ENCODE measurements at places on chromosomes 16 and 17.

DNA sequence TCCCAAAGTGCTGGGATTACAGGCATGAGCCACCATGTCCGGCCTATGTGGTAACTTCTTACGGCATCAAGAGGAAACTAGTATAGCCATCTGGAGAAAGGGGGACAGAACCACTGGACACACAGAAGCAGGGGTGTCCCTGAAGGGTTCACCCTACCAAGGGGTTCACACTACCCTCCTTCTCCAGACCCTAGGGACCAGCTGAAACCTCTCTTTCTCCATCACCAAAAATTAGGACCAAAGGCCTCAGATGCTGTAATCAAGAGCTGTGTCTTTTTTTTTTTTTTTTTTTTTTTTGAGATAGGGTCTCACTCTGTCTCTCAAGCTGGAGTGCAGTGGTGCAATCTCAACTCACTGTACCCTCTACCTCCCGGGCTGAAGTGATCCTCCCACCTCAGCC lies 33.2 kb downstream of the ZFHX3 start:
- DNase-seq: no peak

- no peak for DNase-seq
Measured at GRCh38 chr16:50036426-50036825, 11.4 kb downstream of the CNEP1R1 start.

- no peak for DNase-seq
Measured at GRCh38 chr17:77478281-77478680, 337.5 kb downstream of the SEC14L1 start.

GRCh38 chr16:2520097-2520783 lies at the start of gene AMDHD2:
AMDHD2 (plus strand) TSS chr16:2520371; CDS start chr16:2520459, 88 bp downstream.
- peak; percentile 85 for DNase-seq

DNA sequence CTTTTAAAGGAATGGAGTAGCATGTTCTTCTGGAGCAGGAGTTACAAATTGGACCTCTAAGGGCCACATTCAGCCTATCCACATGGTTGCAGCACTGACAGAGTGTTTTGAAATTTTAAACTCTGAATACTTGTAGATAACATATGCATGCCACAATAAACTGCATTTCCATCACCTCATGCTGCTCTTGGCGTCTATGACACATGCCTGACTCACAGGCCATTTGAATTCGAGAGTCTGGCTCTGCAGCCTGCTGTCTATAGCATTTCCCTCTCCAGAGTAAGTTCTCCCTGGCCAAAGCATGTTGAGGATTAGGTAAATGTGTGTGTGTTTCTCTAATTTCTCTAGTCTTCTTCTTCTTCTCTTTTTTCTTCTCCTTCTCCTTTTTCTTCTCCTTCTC lies 28.7 kb upstream of the MYOCD start:
- DNase-seq: no peak

GRCh38 chr17:47301831-47302230 lies 21.9 kb upstream of the EFCAB13 start:
- DNase-seq: no peak

DNA sequence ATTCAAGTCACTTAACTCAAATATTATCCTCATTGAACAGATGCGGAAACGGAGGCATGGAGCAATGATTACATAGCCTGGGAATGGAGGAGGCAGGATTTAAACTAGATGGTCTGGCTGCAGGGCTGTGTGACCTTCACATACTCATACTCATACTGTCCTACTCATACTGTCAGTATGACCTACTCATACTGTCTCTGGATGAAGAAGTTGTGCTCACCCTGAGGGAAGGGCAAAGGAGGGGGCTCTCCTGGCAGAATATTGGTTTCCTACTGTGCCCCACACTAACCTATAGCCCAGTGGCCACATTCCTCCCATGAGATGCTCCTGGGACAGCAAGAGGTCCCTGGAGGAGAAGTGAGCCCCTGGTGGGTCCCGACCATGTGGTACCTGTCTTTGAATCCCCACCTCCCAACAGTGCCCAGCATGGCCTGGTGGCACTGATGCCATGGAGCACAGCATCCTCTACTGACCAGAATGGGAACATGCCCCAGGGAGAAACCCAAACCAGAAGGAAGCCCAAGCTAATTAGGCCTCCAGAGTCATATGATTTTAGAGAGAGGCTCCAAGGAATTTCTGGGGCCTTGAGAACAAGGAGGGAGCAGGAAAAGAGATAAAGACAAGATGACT lies 197.3 kb upstream of the SDK2 start:
- DNase-seq: no peak

DNA sequence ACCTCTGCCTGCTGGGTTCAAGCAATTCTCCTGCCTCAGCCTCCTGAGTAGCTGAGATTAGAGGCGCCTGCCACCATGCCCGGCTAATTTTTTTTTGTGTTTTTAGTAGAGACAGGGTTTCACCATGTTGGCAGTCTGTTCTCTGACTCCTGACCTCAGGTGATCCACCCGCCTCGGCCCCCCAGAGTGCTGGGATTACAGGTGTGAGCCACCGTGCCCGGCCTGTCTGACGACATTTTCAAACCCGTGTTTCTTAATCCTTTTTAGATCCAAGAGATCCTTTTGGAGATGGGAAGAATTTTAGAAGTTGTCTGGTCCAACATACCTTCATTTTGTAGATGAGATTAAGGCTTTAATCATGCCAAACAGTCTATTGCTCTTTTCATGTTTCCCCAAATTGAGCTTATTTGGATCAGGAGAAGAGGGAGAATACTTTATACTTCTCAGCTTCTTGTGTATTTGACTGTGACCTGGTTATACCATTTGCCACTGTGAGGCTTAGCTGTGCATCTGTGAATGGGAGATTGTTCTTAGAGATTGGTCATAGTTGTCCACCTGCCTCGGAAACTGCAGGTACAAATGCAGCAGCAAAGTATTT lies 25.8 kb downstream of the USP10 start:
- no peak for DNase-seq

- no peak for DNase-seq
Measured at GRCh38 chr16:54418903-54419302, 132.3 kb upstream of the IRX3 start.

GRCh38 chr17:56774650-56775049 lies 59.1 kb downstream of the C17orf67 start:
- no peak for DNase-seq

GRCh38 chr17:28402224-28402630 lies 3.8 kb downstream of the SLC46A1 start:
- DNase-seq: no peak

DNA sequence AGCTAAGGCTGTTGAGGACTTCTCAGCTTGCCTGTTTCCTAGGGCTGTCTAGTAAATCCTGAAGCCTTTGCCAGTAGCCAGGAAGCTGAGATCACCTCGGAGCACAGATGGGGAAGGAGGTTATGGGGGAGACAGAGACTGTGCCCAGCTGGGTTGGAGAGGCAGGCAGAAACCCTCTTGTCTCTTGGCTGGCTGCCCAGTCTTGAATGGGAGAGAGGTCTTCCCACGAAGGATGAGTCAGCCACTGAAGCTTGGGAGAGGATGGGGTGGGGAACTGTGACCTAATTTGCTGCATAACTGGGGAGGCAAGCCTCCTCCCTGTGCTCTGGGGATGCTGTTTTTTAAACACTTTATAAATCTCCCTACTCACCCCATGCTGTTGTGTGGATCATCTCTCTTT lies 69.8 kb downstream of the SHISA9 start:
- peak; percentile 59 for DNase-seq

GRCh38 chr17:82965371-82965770 lies 114.0 kb upstream of the METRNL start:
- no peak for DNase-seq

DNA sequence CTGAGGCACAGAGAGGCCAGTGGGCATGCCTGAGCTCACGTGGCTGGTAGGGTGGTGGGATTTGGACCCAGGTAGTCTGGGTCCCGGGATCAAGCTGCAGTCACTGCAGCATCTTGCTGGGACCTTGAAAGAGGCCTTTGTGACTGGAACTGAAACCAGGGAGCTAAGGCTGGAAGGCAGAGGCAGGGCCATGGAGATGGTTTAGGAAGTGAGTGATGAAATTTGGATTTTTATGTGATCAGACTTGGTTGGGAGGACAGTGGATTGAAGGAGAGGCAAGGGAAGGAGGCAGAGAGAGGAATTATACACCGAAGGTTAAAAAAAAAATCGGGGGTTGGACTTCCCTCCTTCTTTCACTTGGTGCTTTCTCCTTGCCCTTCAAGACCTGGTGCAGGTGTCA lies 255.4 kb upstream of the CACNG5 start:
- DNase-seq: no peak

DNA sequence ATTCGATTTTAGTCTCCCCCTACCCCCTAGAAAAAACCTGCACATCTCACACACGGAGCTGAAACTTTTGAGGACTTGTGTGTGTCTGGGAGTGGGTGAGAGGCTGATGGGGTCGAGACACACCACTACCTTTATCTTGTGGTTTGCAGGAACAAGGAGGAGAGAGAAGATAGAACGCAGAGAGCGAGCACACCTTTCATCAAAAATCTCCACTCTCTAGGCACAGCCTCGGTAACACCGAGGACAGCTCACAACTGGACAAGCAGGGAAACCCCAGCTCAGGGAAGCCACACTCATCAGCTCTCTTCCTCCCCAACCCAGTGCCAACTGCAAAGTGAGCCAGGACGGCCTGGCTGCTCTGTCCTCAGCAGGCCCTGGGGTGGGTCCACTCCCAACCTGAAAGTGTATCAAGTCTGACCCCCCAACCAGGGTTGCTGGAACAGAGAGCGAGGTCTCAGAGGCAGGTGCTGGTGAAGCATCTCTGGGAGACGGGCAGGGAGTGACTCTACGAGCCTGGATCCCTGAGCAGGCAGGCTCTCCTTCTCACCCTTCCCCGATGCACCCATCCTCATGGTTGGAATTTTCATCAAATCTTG lies 5.2 kb upstream of the GHDC start:
- DNase-seq: no peak

GRCh38 chr17:10305398-10305797 lies 67.4 kb downstream of the MYH13 start:
- DNase-seq: no peak

DNA sequence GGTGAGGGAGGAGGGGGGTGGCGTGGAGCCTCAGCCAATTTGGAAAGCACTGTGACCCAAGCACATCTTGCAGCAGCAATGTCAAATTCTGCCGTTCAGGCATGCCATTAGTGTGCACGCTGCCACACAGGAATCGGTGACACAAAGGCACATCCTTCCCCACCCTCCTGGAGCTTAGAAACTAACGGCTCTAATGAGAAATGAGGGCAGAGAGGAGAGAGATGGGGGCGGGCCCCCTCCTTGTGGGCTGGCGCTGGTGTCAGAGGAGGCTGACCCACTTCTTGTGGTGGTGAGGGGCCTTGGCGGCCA lies 94.8 kb downstream of the RTN4RL1 start:
- DNase-seq: no peak

GRCh38 chr16:82963653-82964052 lies 336.9 kb downstream of the CDH13 start:
- no peak for DNase-seq

GRCh38 chr16:78543023-78543422 lies 443.6 kb downstream of the WWOX start:
- DNase-seq: no peak

- DNase-seq: no peak
Measured at GRCh38 chr16:27097800-27098230, 31.1 kb downstream of the C16orf82 start.

DNA sequence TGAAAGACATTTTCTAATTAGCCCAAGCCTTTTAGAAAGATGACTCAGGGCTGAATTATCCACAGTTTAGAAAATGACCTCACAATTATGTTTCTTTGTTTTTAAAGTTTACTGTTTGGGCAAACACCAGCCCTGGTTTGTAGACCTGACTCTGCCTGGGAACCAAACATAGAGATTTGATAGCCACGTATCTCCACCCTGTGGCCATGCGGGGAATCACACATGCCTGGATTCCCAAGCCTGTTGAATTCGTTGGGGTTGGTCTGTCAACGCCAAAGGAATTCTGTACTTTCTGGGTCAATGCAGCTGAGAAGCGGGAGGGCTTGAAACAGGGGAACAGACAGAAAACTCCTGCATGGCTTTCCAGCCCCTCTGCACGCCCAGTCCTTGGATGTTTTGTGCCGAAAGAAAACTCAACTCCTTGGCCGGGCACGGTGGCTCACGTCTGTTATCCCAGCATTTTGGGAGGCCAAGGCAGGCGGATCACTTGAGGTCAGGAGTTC lies 26.9 kb downstream of the CD300A start:
- peak; percentile 47 for DNase-seq

DNA sequence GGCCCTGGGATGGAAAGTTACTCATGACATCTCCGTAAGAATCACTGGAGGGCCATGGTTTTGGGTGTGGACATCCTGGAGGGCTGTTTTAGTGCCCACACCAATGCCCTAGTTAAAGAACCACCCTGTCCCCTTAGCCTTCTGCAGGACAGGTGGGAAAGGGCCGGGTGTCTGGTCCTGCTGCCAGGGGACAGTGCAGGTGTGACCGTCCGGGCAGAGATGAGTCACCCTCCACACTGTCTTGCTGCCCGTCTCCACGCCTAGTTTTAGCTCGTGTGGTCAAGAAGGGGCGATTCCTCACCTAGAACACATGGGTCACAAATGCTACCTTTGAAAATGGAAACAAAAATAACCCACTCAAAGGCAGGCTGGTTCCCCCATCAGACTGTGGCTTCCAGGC lies 17.0 kb downstream of the CEP295NL start:
- DNase-seq: no peak

DNA sequence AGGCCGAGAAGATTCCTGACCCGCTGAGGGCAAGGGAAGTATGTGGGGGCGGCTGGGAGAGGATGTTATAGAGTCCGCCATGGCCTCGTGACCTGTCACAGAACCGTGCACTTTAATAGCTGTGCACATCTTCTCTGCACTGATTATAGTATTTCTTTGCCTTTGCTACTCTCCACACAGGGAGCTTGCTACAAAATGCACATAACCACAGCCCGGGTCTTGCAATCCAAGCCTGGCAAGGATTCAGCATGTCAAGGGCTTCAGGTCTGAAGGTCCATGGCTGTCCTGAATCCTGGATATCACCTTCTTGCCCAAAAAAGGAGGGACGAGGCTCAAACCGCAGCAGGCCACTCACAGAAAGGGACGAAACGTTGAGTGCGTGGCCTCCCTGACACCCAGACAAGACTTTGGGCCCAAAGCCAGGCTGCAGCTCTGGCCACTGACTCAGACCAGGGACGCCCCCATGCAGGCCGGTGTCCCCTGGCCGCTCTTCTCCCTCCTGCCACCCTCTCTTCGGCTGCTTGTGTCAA lies 43.7 kb downstream of the USP22 start:
- DNase-seq: peak; percentile 61

- no peak for DNase-seq
Measured at GRCh38 chr17:49440581-49440980, 25.9 kb upstream of the PHB1 start.

- peak; percentile 90 for DNase-seq
Measured at GRCh38 chr17:59619298-59620063, at the start of gene CLTC. CLTC (plus strand) TSS chr17:59619895; CDS start chr17:59620132, 237 bp downstream.

- no peak for DNase-seq
Measured at GRCh38 chr17:17128476-17129075, 77.6 kb downstream of the PLD6 start.

DNA sequence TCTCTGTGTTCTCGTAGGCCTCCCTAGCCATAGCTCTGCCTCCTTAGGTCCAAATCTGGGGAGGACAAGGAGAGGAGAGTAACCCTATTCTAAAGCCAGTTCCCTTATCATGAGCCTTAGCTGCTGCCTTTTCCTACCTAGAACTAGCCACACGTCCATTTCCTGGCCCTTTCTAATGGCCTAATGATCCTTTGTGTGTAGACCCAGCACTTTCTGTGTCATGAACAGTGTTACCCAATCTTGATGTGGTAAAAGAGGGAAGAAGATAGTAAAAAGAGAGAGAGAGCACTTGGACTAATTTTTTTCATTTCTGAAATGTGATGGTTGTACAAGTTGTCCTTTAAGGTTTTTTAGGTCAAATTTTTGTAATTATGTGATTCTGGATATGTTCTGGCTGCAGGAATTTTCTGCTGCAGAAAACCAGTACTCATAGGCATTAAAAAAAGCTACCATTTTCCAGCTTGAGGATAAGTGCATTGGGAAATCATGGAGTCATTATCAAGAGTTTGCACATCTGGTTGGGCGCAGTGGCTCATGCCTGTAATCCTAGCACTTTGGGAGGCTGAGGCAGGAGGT lies 18.2 kb downstream of the CASC3 start:
- DNase-seq: no peak
